ENCODE measurements at places on chromosomes 16 and 17.

GRCh38 chr17:58276423-58276822 is 4.3 kb downstream of the MPO start:
- no peak for DNase-seq

- DNase-seq = no peak
Observed at GRCh38 chr16:83967091-83967490, 953 bp upstream of the NECAB2 start.

GRCh38 chr16:68286153-68287074 is 22.1 kb downstream of the SLC7A6 start:
- peak; percentile 60 for DNase-seq

DNA sequence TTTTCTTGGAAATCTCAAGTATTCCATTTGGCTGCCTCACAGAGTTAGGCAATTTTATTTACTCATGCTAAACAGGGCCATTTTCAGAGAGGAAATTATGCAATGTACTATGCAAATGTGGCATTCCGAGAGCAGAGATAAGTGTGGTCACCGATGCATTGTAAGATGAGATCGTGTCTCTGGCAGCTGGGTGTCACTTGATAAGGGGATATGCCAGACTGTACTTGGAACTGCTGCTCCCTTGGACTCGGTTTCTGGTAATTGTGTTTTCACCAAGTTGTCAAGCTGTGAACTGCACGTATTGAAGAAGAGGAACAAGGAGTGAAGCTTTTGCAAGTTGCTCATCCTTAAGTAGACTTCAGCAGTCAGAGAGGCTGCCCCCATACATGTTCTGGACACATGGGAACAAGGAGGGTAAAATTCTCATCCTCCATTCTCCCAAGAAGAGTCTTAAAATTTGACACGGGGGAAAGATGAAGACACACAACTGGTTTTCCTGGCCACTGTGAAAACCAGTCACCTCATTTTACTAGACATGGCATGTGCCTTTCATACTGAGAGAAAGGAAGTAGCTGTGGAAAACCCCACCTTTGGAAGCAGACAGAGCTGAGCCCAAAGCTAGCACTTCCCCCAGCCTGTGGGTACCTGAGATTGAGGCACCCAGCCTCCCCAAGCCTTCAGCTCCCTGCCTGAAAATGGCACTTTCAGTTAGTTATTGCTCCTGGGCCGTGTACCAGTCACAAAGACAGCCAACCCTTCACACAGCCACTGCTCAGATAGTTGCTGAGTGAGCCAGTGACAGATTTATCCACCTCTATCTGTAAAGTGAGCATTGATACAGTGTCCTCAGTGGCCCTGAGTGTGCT is 150.7 kb downstream of the SOCS1 start:
- DNase-seq = peak; percentile 84

GRCh38 chr17:78174346-78174869 is 6.0 kb downstream of the SYNGR2 start:
- DNase-seq = no peak

DNA sequence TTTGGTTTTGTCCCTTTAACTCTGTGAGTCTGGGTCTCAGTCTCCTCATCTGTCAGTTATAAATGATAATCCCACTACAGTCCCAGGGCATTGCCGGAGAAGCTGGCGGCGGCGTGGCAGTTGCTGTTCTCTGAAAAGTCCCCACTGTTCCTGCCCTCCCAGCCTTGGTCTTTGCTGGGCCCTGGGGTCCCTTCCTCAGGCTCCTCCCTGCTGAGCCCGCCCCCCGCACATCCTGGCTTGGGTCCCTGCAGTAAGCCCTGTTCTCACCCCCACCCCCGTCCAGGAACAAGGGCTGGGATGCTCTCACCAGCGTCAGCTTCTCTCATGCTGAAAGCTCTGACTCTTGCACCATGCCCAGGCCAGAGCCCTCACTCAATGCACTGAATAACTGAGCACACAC is 35.3 kb upstream of the PEMT start:
- no peak for DNase-seq

DNA sequence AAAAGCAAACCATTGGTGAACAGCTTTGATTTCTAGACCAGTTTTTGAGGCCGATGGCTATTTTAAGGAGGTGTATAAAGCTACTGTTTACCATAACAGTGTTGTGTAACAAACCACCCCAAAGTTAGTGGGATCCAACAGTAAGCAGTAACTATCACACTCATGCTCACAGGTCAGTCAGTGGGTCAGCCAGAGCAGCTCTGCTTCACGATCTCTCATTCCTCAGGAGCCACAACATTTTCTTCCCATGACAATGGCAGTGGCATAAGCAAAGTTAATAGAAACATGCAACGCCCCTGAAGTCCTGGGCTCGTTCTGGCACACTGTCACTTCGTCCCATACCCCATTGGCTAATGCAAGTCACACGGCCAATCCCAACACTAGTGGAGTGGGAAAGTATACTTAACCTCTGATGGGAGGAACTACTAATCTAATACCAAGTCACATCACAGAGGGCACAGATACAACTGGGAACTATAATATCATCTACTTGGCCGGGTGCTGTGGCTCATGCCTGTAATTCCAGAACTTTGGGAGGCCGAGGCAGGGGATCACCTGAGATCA is 28.0 kb upstream of the B4GALNT2 start:
- DNase-seq = no peak

- DNase-seq = peak; percentile 96
Observed at GRCh38 chr17:57463103-57463885, 207.0 kb downstream of the MSI2 start.

DNA sequence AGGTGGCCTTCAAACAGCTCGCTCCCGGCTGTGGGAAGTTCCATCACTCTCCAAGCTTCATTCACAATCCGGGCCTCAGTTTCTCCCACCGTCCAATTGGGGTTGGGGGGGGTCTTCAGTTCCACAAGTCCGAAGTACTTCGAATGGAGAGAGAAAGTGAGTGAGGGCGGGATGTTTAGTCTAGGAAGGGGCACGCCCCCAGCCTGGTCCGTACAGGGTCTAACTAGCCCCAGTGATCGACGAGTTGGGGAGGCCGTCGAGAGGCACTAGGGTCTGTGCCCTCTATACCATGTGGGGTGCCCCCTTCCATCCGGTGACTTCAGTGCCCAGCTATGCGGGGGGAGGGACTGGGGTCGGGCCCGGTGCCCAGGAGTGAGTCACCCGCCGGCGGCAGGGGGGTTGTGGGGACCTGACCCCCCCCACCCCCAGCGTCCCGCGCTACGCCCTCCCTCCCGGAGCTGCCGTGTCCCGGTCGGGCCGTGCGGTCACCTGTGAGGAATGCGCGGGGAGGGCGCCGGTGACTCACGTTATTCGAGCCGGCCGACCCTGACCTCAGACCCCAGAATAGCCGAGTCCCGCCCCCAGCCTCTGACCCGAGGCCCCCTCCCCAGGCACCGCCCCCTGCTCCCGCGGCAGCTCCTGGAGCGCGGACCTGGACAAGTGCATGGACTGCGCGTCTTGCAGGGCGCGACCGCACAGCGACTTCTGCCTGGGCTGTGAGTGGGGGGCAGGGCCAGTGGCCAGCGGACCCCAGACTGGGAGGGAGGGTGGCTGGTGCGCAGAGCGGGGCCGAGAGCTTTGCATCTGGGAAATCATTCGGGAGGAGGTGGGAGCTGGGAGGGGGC is 658 bp downstream of the TNFRSF12A start:
- peak; percentile 38 for DNase-seq

DNA sequence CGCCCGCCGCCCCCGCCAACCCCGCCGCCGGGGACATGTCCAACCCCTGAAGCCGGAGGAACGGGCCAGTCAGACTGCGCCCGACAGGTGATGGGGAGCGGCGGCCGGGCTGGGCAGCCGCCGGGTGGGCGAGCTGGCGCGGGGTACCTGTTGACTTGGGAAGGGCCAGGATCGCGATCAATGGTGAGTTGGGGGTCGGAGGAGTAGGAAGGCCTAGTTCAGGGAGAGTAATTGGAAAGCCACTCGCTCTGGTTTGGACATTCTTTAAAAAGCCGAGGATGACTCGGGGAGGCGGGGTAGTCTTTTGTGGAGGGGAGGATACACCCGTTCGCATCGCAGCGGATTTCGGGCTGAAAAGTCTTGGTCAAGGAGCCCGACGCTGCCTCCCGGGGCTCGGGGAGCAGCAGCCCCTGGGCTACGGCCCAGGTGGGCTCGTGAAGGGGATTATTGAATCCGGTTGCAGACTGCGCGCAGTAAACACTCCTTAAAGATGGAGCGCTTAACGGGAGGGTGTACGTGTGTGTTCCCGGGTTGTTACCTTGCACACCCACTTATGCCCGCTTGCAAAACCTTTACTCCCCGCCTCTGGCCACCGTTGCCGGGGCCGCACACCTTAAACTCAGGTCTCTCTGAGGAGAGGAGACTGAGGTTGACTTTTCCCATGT is 123.8 kb downstream of the GOSR1 start:
- DNase-seq = peak; percentile 22

DNA sequence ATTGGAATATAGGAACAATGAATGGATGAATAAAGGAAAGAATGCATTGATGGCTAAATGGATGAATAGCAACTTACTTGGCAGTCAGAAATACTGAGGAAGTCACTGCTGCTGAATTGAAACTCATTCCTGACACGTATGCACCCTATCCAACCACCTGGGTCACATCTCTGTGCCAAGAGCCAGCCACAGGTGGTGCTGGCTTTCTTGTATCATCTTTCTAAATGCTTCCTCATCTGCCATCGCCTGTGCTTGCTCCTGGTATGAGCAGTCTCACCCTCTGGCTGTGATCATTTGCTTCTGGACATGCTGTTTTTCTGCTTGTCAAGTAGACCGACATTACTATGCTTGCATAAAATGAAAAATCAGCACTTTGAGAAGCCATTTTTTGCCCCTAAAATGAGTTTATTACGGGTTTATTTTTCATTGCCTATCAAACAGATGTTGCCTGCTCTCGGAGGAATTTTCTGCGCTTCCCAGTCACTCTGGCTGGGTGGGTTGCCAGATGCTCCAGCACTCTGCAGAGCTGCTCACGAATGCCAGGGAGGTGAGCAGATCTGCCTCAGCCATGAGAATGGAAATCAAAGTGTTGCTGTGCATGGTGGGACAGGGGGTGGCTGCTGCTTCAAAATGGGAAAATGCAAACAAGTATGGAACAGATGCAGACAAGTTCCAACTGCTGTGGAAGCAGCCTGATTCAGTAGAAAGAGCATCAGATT is 1349.6 kb upstream of the CDH8 start:
- no peak for DNase-seq

DNA sequence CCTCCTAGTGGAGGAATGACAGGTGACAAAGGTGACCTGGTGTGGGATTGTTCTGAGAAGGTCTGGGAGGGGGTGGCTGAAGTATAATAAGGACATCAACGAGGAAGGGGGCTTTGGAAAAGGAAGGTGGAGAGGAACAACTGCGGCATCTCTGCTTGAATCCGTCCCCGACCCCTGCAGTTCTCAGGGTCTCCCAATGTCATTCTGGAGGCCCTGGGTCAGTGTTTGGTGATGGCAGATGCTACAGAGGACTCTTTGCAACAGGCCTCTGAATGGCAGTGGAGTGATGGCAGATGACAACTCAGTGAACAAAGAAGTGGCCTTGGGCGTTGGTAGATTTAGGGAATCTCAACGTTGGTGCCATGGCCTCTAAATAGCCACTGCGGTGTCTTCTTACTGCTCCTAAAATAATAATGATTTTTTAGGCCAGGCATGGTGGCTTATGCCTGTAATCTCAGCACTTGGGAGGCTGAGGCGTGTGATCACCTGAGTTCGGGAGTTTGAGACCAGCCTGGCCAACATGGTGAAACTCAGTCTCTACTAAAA is 1.3 kb downstream of the ENGASE start:
- DNase-seq = no peak

GRCh38 chr17:3385869-3386816 is at the start of gene OR3A2:
Gene OR3A2, minus strand, starts transcription at chr17:3386308.
- peak; percentile 9 for DNase-seq

GRCh38 chr17:28950017-28950751 is 1.1 kb downstream of the PHF12 start:
- peak; percentile 59 for DNase-seq

- no peak for DNase-seq
Observed at GRCh38 chr17:81347437-81347836, 47.8 kb upstream of the BAHCC1 start.

DNA sequence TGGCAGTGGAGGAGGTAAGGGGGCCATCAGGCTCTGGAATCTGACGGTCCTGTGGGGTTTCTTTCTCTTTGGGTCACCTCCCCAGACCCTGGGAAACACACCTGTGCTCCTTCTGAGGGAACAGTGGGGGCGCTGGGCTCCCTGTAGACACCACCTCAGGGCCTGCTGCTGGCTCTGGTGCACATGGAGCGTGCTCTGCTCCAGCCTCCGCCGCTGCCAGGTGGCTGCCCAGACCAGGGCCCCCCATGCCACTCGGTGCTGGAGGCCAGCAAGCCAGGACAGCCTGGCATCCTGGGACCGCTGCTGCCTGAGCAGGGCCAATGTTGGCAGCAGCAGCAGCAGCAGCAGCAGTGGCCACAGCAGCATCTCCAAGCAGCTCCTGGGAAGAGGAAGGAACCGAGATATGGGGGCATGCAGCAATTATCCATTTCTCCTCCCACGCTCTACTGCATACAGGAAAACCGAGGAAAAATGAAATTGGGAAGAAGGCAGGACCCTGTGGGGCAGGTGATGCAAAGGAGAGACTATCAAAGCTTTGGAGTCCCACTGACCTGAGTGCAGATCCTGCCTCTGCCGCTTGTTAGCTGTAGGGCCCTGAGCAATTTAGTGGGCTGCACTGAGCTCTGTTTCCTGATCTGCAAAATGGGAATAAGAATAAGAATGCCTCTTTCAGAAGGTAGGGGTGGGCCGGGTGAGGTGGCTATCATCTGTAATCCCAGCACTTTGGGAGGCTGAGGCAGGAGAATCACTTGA is 902 bp downstream of the GHDC start:
- DNase-seq = no peak

DNA sequence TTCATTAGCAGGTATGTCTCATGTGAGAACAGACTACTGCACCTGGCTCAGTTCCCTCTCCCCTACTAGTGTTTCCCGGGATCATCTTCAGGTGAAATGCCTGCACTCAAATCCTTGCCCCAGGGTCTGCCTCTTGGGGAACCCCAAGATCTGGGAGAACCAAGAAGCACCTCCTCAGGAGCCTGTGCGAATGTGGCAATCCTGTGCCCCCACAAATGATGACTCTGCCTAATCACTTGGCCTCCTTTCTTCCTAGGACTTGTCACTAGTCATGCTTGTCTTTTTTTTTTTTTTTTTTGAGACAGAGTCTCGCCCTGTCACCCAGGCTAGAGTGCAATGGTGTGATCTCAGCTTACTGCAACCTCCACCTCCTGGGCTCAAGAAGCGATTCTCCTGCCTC is 21.7 kb downstream of the ADAD2 start:
- no peak for DNase-seq

DNA sequence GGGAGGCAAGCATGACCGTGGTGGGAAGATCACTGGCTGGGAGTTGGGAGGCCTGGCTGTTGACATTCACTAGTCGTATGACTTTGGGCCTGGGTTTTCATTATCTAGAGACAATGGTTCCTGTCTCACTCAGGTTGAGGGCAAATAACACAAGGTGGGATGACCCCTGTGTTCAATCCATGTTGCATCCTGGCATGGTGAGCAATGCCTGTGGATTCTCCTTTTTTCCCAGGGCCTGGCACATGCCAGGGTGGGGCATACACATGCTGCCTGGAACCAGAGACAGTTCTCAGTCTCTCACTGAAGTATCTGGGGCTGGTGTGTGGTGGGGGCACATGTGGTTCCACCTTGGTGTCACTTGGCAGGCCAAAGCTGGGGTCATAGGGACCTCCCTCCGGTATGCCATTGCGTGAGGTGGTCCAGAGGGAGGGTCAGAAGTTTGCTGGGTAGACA is 5.4 kb downstream of the THRA start:
- DNase-seq = no peak

GRCh38 chr17:45380046-45380765 is 52.5 kb downstream of the ARHGAP27 start:
- DNase-seq = no peak
